ENCODE measurements at places on chromosomes 3 and 15.

DNA sequence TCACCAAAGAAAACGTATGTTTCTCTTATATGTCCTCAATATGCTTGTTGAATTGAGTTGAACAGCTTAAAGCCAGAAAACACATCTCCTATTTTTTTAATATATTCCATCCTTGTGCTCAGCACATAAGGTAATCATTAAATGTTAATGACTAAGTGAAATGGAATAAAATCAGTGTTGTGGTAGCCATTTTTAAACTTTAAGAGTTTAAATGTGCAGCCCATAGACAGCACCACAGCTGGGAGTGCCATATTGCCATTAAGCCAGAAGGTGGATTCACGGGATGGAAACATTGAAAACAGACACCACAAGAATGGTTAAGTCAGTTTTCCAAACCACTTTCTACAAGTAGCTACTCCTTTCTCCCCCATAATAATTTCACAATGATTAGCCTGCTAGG is 76.8 kb upstream of the C15orf61 start:
- no peak for DNase-seq

DNA sequence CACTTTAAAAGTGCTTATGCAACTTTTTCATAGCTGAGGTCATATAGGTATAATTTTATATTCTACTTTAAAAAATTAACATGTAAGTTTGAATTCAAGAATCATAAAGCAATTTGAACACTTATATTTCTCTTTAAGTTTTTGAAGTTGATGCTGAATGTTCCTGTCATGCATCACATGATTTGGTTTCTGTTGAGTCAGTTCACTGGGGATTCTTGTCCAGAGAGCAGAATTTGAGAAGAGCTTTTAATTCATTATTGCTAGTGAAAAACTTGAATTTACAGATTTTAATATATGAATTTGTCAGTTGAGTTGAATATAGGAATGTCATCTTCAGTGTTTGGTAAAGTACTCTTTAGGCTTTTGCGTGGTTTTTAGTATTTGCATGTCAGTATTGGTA is 7.9 kb downstream of the SLC25A26 start:
- DNase-seq = no peak

DNA sequence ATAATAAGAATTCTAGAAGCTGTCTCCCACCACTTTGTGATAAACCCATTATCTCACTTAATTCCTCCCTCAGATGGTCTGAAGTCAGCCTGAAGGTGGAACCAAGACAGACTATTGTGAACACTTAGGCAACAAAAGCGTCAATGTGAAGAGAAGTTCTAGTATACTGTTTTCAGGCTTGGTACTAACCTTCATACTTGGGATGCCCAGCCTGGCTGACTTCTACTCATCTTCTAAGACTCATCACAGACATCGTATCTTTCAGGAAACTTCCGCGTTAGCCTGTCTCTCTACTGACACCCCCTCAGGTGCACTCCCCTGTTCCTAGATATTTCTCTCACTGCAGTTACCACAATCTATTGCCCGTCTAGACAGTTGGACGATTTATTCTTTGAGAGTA is 201.2 kb downstream of the SATB1 start:
- no peak for DNase-seq

DNA sequence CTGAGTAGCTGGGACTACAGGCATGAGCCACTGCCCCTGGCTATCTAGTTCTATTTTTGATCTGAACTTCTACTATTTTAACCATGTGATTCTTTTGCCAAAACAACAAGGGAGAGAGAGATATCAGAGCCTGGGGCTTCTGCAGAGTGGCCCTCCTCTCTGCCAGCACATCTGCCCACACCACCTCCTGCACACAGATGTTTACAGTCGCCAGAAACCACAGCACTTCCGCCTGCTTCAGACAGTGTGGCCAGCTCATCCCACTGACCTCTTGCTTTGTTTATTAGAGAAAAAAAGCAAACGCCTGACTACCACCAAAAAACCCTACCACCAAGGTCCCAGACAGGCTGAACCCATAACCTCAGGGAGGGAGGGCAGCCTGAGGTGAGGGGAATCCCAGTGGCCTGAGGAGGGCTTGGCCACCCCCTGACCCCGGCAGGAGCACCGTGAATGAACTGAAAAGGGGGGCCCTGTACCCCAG is 85.9 kb upstream of the ABHD2 start:
- DNase-seq = no peak

GRCh38 chr15:96309143-96309660 is 21.3 kb upstream of the NR2F2 start:
- no peak for DNase-seq

GRCh38 chr15:81107889-81108288 is 26.2 kb upstream of the CFAP161 start:
- no peak for DNase-seq
